Gastrocnemius medialis (tissue), 4 donors: ENCODE measurements at places on chromosomes 12 and 14. TPM values are rescaled to one million over a fixed set of nuclear protein-coding genes. Genes with fewer than 3 reads are reported as not detected.

Gene PPM1H
- total RNA-seq = 0.46 TPM

Gene GNB3
- not detected for total RNA-seq

Gene PXMP2
- total RNA-seq = 44.0 TPM

Gene IFNG-AS1
- total RNA-seq = not detected

Gene PPFIA2
- total RNA-seq = 0.04 TPM

DNA sequence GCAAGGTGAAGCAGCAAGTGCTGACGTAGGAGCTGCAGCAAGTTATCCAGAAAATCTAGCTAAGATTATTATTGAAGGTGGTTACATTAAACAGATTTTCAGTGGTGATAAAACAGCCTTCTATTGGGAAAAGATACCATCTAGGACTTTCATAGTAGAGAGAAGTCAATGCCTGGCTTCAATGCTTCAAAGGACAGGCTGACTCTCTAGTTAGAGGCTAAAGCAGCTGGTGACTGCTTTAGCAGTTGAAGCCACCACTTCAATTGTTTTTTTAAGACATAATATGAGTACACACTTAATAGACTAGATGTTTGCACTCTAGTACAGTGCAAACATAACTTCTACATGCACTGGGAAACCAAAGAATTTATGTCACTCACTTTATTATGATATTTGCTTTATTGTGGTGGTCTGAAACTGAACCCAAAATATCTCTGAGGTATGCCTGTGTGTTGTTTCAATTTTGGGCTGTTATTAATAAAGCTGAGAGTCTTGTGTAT is 1026.9 kb upstream of the FOXG1 start:
- H3K36me3 ChIP-seq = no peaks in the 10 kb centered on the region
- H3K27me3 ChIP-seq = no peaks in the 10 kb centered on the region
- no peak overlapping the region for H3K4me3 ChIP-seq
- H3K4me1 ChIP-seq = no peaks in the 10 kb centered on the region
- DNase-seq = no peak
- no peak overlapping the region for H3K27ac ChIP-seq

DNA sequence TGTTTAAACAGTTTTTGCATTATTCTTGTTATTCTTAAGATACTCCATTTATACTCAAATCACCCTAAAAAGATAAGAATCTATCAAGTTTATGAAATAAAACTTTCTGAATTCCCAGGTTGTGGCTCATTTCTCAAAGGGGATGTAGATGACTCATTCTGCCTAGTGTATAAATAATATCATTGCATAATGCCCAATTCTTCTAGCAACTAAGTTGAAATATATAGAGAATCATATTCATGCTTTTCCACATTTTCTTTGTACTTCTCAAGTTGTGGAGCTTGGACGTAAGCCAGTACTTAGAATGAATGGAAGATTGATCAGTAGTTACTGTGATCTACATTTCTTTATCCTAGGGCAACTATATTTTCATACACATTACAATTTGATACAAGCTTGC is 201.1 kb downstream of the PPFIA2 start:
- H3K27ac ChIP-seq = no peak overlapping the region
- H3K4me3 ChIP-seq = no peak overlapping the region
- no peak for DNase-seq
- H3K4me1 ChIP-seq = no peaks in the 10 kb centered on the region
- H3K27me3 ChIP-seq = no peaks in the 10 kb centered on the region
- no peaks in the 10 kb centered on the region for H3K36me3 ChIP-seq

DNA sequence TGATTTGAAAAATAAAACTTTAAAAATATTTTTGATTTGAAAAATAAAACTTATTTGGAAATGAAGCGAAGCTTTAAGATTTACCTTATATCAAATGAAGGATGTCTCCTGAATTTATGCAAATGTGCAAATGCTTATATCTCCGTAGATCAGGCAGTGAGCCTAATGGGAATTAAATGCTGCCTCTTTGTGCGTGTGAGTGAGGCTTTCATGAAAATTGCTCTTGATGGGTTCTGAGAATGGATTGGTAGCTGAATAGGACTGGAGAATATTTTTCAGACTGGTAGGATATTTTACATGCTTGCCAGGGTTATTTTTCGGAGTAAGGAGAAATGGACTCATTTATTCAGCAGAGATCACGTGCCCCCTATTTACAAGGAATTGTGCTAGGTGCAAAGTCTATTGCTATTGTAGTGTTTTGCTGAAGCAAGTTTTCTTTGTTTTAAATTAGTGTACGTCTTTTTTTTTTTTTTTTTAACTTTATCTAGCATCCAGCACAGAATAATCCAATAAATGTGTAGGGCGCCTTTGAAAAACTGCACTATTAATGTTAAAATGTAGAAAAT is 2.4 kb downstream of the VRK1 start:
- no peaks in the 10 kb centered on the region for H3K27me3 ChIP-seq
- peaks cover 12% of the 10 kb centered on the region for H3K4me1 ChIP-seq
- no peak overlapping the region for H3K27ac ChIP-seq
- DNase-seq = no peak

DNA sequence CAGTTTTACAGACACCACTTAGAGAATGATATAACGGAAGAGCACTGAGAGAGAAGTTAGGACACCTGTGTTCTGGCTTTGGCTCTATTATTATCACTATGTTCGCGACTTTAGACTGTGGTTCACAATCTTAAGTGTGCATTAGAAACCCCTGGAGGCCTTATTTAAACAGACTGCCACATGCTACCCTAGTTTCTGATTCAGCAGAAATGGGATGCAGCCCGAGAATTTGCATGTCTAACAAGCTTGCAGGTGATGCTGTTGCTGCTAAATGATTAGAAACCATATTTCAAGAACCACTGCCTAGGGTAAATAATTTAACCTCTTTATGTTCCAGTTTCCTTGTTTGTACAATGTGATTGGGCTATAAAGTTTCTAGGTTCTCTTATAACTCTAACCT is 3.6 kb upstream of the RAD51AP1 start:
- H3K36me3 ChIP-seq = no peaks in the 10 kb centered on the region
- no peak overlapping the region for H3K27ac ChIP-seq
- H3K4me1 ChIP-seq = peaks cover 15% of the 10 kb centered on the region

DNA sequence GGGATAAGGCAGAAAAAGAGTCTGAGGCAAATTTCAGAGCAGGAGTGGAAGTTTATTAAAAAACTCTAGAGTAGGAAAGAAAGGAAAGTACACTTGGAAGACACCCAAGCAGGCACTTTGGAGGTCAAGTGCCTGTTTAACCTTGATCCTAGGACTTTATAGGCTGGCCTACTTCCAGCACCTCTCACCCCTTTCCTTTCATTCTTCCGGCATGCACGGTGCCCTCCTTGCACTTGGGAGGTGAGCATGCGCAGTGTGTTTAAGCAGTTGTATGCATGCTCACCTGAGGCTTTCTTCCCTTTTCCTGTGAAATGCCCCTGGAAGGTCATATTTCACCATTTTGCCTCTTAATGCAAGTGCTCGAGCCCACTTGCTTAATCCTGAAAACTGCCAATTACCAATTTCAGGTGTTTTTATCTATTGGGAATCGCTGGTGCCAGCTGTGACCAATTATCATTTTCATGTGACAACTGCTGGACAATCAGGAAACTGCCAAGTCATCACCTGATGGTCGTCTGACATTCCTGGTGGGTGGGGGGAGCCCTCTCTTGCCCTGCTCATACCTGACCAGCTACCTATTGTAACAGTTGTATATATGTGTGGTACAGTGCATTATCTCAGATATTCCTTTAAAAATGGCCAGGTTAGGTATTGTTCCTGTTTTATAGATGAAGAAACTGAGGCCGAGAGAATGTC is 53.5 kb downstream of the SUDS3 start:
- no peak for DNase-seq
- H3K4me3 ChIP-seq = no peak overlapping the region
- H3K36me3 ChIP-seq = no peaks in the 10 kb centered on the region
- no peaks in the 10 kb centered on the region for H3K4me1 ChIP-seq

DNA sequence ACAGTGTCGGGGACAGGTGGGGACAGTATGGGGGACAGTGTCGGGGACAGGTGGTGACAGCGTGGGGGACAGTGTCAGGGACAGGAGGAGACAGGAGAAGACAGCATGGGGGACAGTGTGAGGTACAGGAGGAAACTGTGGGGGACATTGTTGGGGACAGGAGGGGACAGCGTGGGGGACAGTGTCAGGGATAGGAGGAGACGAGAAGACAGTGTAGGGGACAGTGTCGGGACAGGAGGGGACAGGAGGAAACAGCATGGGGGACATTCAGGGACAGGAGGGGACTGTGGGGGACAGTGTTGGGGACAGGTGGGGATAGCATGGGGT is 139.5 kb downstream of the TMEM121 start:
- no peaks in the 10 kb centered on the region for H3K36me3 ChIP-seq
- H3K27me3 ChIP-seq = no peaks in the 10 kb centered on the region
- H3K27ac ChIP-seq = no peak overlapping the region
- DNase-seq = no peak

DNA sequence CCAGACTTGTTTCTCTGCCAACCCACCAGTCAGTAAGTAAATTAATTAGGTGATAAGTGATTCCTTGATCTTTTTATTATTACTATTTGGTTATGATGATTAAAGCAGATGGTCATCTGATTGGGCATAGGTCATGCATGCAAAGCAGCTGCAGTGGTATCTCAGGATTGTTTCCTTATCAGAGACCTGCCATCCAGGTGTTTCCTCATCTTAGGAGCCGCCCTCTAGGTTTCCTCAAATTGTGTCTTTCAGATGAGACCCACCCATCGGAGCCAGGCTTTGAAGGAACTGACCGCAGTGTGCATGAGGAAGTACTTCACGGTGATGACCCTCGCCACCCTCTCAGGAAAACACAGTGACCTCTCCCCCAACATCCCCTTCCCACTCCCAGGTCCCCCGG is 63.3 kb downstream of the ZFP36L1 start:
- H3K4me3 ChIP-seq = no peak overlapping the region
- DNase-seq = peak; percentile 9
- peaks cover 26% of the 10 kb centered on the region for H3K4me1 ChIP-seq
- peak overlapping the region; percentile 59 for H3K27ac ChIP-seq
- no peaks in the 10 kb centered on the region for H3K27me3 ChIP-seq

DNA sequence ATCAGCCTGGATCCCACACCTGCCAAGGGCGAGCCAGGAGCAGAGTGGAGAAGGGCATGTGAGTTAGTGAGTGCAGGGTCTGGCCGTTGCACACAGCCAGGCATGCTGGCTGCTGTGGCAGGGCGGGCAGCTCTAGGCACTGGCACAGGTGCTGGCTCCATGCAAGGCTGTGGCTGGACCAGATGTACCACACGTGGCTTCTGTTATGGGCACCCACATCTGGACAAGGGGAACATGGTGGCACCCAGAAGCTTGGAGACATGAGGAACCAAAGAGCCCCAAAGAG is 20.1 kb downstream of the SERPINA3 start:
- H3K27ac ChIP-seq = no peak overlapping the region
- DNase-seq = no peak
- no peaks in the 10 kb centered on the region for H3K27me3 ChIP-seq
- no peak overlapping the region for H3K4me3 ChIP-seq
- H3K36me3 ChIP-seq = no peaks in the 10 kb centered on the region

DNA sequence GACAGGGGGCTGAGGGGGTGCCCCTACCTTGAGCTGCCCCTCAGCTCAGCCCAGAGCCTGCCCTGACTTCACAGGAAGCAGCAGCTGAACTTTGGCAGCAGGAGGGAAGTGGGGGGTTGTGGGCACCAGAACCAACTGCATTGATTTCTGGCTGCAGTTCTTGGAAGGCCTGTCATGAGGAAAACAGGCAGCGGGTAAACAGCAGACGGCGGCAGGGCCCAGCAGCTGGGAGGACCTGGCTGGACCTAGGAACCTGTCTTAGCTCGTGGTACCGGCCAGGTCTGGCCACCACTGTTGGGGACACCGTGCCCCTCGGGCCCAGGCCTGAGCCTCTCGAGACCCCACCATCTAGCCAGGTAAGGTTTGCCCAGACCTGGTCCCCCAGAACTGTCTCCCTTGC is 154.2 kb upstream of the MYL2 start:
- no peaks in the 10 kb centered on the region for H3K36me3 ChIP-seq
- no peak overlapping the region for H3K4me3 ChIP-seq
- H3K4me1 ChIP-seq = no peaks in the 10 kb centered on the region
- no peak overlapping the region for H3K27ac ChIP-seq
- H3K27me3 ChIP-seq = peaks cover 22% of the 10 kb centered on the region
- DNase-seq = no peak

DNA sequence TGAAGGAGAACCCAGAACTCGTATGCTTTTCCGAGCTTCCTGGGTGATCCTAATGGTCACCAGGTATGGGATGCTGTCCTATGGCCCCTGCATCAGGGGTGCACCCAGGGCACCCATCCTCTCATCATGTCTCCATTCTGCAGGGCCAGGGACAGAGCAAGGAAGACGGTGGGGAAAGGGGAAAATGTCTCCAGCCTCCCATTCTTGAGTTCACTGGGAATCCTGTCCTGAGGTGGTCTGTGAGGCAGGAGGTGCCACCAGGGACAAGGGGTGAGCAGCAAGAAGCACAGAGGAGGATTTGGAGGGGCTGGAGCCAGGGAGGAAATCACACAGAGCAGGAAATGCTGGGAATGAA is 14.9 kb upstream of the SLC6A12 start:
- no peaks in the 10 kb centered on the region for H3K36me3 ChIP-seq
- no peak for DNase-seq
- H3K27me3 ChIP-seq = no peaks in the 10 kb centered on the region
- peaks cover 13% of the 10 kb centered on the region for H3K4me1 ChIP-seq
- H3K4me3 ChIP-seq = no peak overlapping the region

DNA sequence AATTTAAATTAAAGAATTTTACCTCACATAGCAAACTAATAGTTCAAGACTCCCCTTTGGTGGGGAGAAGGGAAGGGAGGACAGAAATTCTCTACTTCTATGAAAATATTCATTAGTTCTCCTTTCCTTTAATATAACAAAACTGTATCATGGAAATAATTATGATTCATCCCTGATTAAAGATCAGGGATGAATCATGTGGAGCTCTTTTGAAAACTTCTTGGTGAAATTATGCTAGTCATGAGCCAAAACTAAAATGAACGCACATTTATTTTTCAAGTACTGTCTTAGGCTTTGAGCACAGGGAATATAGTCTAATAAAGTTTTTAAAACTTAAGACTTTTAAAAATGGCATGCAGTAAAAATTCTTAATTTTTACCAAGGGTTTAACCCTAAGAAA is 17.1 kb downstream of the TMBIM4 start:
- no peaks in the 10 kb centered on the region for H3K27me3 ChIP-seq
- no peak overlapping the region for H3K27ac ChIP-seq
- no peak overlapping the region for H3K4me3 ChIP-seq
- H3K4me1 ChIP-seq = no peaks in the 10 kb centered on the region
- H3K36me3 ChIP-seq = no peaks in the 10 kb centered on the region

DNA sequence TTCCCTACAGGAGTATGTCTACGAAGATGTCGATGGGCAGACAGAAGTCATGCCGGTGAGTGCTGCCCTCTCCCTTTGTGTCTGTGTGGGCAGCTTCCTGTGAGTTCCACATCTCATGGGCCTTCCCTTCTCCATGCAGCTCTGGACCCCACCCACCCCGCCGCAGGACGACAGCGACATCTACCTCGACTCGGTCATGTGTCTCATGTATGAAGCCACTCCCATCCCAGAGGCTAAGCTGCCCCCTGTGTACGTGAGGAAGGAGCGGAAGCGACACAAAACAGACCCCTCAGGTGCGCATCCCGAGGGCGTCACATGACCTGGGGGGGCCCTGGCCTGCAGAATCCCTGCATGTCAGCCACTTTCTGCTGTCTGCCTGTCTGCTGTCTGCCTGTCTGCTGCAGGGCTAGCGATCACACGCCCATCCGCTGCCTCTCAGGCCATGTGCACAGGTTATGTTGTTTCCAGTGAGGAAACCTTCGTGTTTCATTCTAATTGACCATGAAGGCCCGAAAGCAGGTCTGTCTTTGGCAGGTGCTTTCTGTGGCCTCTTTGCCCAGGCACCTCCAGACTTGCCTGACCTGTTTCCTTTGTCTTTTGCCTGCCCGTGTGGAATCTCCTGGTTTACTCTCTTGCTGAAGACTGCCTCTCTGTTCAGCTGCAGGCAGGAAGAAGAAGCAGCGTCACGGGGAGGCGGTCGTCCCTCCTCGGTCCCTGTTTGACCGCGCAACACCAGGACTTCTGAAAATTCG is 95.1 kb downstream of the EP400 start:
- no peak overlapping the region for H3K27ac ChIP-seq
- no peak overlapping the region for H3K4me3 ChIP-seq
- H3K27me3 ChIP-seq = no peaks in the 10 kb centered on the region
- H3K36me3 ChIP-seq = peaks cover 59% of the 10 kb centered on the region
- no peaks in the 10 kb centered on the region for H3K4me1 ChIP-seq
